Thymus (tissue), 14 donors: ENCODE measurements at places on chromosomes 12 and 14. TPM values are rescaled to one million over a fixed set of nuclear protein-coding genes. Genes with fewer than 3 reads are reported as not detected.

CCDC196 gene
- 0.14 TPM for total RNA-seq

TCTN1 gene
- total RNA-seq: 11.6 TPM

TPI1 gene
- total RNA-seq: 628 TPM

KRT72 gene
- total RNA-seq: 0.33 TPM

DTX1 gene
- total RNA-seq: 4.4 TPM

INSM2 gene
- total RNA-seq: 0.05 TPM

CCDC88C gene
- total RNA-seq: 25.6 TPM
